LHCN-M2 (cell line): ENCODE measurements at places on chromosomes 2 and 18. TPM values are rescaled to one million over a fixed set of nuclear protein-coding genes. Genes with fewer than 3 reads are reported as not detected.

DNA sequence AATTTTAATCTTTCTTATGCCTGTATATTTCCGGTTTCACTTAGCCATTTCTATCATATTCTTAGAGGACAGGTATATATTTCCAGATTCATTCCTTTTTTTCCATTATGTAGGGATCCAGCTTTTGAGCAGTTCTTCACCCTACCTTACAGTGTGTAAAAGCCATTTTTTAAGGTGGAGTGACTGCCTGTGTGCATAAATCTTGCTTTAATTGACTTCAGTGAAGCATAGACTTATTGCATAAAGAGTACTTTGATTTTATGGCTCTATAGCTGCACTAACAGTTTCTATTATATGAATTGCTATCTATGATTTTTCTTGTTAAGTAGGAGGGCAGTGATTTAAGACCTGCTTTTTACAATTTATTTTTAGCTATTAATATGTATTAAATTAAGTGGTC is 132.6 kb downstream of the NYAP2 start:
- DNase-seq: no peak

DNA sequence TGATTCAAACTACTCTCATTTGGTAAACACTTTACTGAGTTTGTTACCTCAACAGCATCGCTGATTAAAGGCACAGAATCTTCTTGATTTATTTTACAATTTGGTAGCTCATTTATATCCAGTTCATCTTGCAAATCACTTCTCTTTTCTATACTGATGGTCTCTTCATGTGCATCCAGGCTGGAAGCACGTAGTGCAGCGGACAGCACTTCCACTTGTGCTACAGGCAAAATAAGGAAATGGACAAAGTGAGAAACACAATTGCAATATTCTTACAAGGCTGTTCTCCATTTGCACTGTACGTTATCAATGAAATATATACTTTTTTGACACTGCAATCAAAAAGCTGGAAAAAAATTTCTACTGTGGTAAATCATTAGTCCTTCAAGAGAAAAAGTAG is 51.0 kb downstream of the PPP4R1 start:
- no peak for DNase-seq

CAPN14 gene
- under 0.01 and 0.06 TPM in 2 replicates for total RNA-seq

GRCh38 chr2:58594175-58594574 is 353.1 kb upstream of the FANCL start:
- peak; percentile 39 for DNase-seq

DNA sequence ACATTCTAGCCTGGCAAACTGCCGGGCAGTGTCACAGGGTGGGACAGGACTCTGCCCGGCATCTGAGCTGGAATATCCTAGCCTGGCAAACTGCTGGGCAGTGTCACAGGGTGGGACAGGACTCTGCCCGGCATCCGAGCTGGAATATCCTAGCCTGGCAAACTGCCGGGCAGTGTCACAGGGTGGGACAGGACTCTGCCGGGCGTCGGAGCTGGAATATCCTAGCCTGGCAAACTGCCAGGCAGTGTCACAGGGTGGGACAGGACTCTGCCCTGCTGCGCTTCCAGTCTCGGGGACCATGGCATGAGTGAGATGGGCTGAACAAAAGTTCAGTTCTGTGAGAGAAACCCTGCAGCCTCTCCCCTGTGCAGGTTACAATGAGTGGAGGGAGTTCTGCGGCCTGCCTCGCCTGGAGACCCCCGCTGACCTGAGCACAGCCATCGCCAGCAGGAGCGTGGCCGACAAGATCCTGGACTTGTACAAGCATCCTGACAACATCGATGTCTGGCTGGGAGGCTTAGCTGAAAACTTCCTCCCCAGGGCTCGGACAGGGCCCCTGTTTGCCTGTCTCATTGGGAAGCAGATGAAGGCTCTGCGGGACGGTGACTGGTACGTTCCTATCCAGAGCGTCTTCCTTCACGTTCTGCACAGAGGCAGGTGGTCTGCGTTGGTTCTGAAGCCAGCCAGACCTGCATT is 80.3 kb downstream of the TPO start:
- no peak for DNase-seq

CYP27A1 gene
- total RNA-seq: 6.1 TPM in 2 replicates

GRCh38 chr2:220356076-220356475 is 728.6 kb downstream of the SLC4A3 start:
- no peak for DNase-seq

TBR1 gene
- total RNA-seq: not detected in 2 replicates

FBXO41 gene
- total RNA-seq: 4.0 and 4.8 TPM in 2 replicates

DNA sequence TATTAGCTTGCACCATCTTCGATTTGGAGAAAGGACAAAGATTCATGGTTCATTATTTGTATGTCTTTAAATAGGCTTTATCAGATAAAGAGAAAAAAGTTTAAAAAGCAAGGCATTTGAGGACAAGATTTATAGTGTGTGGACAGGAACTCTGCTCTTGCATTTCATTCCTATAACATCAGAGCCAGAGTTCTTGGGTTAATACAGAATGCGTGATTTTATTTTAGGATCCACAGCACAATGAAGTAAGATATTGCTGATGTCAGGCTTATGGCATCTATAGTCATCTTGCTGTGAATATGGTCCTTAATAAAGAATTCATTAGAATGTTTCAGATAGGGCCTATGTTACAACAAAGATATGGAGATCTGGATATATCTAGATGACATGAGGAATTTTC is 19.7 kb downstream of the RASGRP3 start:
- peak; percentile 10 for DNase-seq

RTKN gene
- total RNA-seq: 36.2 and 51.4 TPM in 2 replicates

DNA sequence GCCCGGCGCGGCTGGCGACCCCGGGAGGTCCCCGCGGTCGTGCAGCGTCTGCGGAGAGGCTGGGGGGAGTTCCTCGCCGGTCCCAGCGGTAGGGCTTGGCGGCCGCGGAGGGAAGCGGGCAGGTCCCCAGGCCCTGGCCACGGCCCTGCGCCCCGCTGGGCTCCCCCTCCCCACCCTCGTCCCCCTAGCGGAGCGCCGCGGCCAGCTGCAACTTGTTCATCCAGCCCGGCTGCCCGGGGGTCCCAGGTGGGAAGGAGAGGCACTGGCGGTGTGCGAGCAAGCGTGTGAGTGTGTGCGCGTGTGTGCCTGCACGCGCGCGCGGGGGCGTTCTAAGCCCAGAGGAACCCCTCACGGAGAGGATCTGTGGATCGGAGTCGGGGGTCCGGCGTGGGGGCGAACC is 1.3 kb downstream of the PTPRM start:
- no peak for DNase-seq

DNA sequence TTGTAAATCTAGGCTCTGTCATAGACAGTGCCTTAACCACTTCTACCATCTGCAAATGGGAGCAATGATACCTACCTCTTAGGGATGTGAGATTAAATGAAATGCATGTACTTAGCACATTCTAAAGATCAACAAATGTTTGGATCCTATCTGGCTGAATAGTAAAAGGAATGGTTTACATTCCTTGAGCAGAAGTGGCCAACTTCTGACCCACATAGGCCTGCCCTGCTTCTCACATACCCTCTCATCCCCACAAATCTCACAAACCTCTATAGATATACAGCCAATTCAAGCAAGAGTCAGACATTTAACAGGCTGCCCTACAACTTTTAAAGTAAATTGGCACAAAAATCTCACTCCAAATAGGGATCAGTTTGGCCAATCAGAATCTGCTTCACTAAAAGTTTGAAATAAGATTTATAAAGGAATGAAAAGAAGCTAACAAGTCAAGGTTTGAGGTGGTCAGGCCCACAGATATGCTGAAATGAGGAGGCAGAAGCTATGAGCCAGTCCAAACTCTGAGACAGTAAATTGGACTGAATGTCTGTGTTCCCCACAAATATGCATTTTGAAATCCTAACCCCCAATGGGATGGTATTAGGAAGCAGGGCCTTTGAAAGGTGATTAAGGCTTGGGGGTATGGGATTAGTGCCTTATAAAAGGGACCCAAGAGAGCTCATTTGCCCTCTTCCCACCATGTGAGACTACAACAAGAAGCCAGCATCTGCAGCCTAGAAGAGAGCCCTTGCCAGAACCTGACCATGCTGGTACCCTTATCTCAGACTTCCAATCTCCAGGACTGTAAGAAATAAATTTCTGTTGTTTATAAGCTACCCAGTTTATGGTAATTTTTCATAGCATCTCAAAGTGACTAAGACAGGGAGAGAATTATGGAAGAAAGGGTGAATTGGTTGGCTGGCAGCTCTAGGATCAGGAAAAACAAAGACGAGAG is 227.8 kb upstream of the RBMS1 start:
- DNase-seq: peak; percentile 44

ERFE gene
- total RNA-seq: 24.2 and 25.6 TPM in 2 replicates

GRCh38 chr18:39724652-39725051 is 2159.1 kb upstream of the CELF4 start:
- DNase-seq: peak; percentile 10

- DNase-seq: peak; percentile 94
Measured at GRCh38 chr2:216108967-216109921, at the start of gene XRCC5. TSS of gene XRCC5 (plus strand) at chr2:216109348. CDS start at chr2:216109437, 89 bp downstream.

- no peak for DNase-seq
Measured at GRCh38 chr2:31083234-31083993, 54.8 kb downstream of the GALNT14 start.

- no peak for DNase-seq
Measured at GRCh38 chr2:14932285-14932684, 299.8 kb downstream of the LRATD1 start.

- DNase-seq: no peak
Measured at GRCh38 chr2:214192711-214193110, 218.1 kb upstream of the VWC2L start.

GRCh38 chr2:24972315-24972961 is 683 bp upstream of the DNAJC27 start:
- DNase-seq: peak; percentile 24

DNA sequence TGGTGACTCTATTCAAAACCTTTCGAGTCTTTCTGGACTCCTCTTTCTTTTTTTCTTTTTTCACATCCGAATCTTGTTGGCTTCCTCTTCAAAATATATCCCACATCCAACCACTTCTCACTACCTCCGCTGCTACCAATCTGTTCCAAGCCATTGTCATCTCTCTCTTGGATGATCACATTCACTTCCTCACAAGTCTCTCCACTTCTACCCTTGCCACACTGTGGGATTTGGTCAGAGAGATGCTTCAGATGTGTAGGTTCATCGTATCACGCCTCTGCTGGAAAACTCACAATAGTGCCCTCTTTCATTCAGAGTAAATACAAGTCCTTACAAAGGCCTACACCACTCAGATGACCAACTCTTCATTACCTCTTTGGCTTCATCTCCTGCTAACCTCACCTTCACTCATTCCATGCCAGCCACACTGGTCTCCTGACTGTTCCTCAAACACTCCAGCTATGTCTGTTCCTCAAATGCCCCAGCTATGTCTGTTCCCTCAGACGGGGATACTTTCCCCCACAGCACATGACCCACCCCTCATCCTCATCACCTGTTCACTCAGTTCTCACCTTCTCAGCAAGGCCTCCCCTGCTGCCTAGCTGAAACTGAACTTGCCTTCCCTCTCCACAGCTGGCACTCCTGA is 67.2 kb upstream of the PELI1 start:
- no peak for DNase-seq

RNMT gene
- 19.2 and 20.0 TPM in 2 replicates for total RNA-seq

GRCh38 chr18:58144671-58145285 is 100.8 kb downstream of the NEDD4L start:
- no peak for DNase-seq

ENOSF1 gene
- 25.8 and 26.2 TPM in 2 replicates for total RNA-seq

DNA sequence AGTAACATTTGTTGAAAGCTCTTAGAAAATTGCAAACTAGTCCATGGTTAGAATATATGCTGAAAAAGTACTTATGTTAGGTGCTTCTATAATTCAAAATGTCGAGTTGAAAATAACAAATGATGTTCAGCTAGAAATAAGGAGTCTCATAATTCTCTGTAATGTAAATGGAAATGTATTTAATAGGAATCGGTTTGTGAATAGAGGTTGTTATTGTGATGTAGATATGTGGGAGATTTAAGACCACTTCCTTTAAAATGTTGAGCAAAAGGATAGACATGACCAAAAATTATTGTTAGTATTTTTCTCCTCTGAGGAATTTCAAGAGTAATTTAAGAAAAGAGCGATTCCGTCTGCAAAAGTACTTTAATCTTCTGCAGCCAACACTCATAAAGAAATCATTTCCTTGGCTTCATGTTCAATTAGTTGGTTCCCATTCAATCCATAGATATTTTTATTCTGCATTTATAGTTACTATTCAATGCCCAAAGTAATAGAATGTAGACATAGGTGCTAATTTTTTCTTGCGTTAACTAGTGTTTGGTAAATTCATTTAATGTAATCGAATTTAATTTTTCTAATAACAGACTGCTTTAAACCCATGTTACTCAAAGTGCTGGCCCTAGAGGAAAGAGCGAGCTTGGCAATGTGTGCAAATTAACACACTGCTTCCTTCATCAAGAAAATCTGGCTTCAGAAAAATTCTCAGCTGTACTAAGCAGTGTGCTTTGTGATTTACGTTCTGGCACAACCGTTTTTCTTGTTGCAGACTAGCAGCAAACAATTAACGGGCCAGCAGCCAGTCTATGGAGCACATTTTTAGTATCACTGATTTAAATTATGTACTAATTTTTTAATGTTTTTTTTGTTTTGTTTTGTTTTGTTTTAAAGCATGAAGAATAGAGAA is 32.2 kb downstream of the FN1 start:
- no peak for DNase-seq

- DNase-seq: no peak
Measured at GRCh38 chr2:112183327-112184025, 45.3 kb downstream of the FBLN7 start.
